ENCODE measurements at places on chromosomes 5 and 9.
A peak's percentile ranks its signal among the peaks of the same experiment; 100 is the strongest.

GRCh38 chr5:57900381-57900944 lies 417.9 kb upstream of the ACTBL2 start:
- DNase-seq: no peak

DNA sequence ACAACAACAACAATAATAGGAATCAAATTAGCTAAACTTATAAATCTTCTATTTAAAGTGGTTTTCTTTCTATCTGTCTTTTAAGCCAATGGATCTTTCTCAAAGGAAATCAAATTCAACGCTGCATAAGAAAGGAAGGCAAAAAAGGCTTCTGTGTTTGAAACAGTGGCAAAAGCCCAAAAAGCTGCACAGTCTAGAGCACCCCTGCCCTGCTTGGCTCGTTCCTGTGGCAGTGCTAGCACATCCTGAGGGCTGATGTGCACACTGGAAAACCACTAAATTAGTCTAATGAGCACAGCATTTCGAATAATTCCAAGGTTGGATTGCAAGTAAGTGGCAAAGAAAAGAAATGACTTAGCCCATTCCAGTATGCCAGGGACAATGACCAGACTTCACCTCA lies 80.7 kb downstream of the AP3B1 start:
- no peak for DNase-seq

- DNase-seq: no peak
Measured at GRCh38 chr5:152884006-152884405, 478.9 kb upstream of the NMUR2 start.

GRCh38 chr9:121144482-121144881 lies 57.2 kb downstream of the RAB14 start:
- no peak for DNase-seq

GRCh38 chr9:127826253-127826913 lies 23.7 kb downstream of the FPGS start:
- no peak for DNase-seq

- no peak for DNase-seq
Measured at GRCh38 chr9:111036429-111036789, 1.9 kb downstream of the LPAR1 start.

- DNase-seq: no peak
Measured at GRCh38 chr5:12870872-12871539, 966.8 kb upstream of the CTNND2 start.

- DNase-seq: no peak
Measured at GRCh38 chr5:177495243-177496060, 2.0 kb downstream of the PDLIM7 start.

GRCh38 chr5:1901061-1901460 lies 18.3 kb upstream of the IRX4 start:
- no peak for DNase-seq

GRCh38 chr9:106588626-106589025 lies 274.3 kb upstream of the ZNF462 start:
- no peak for DNase-seq

- DNase-seq: no peak
Measured at GRCh38 chr5:167440846-167441245, 850.6 kb upstream of the WWC1 start.

GRCh38 chr5:66840511-66841013 lies 244.4 kb downstream of the MAST4 start:
- DNase-seq: peak; percentile 54

GRCh38 chr9:77514886-77515711 lies 133.0 kb downstream of the GNA14 start:
- no peak for DNase-seq

- no peak for DNase-seq
Measured at GRCh38 chr9:134294153-134295071, 31.8 kb upstream of the RXRA start.
